ENCODE measurements at places on chromosomes 16 and 17.

DNA sequence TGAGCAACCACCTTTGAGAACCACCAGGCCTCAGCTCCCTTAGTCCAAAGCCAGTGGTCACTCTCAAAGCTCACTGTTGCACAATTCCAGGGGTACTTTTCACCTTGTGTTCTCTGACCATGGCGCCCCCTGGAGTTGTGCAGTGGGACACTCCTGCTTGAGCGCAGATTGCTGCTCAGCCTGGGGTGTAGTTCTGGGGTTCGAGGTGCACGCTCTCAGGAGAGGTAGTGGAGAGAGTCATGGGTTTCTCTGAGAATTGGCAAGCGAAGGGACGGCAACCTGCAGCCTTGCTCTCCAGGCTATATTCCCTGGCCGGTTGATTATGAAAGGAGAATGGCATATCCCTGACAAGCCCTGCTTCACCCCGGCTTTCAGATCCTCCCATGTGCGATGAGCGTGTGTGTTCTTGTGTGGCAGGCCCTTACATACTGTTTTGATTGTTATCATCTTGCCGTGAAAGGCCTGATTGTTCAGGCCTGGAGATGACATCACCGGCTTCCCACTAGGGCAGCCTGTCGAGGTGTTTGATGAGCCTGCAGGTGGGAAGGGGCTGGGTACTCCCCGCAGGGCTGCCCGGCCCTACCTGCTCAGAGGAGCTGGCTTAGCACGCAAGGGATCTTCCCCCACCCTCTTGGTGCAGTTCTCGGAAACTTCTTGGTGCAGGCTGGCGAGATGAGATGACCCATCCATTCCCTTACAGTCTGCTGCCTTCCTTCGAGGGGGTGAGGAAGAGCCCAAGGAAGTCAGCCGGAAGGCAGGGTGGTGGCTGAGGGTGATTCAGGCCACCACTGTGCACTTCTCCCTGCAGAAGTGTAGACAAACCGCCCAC, 431.2 kb downstream of the SLC39A11 start:
- DNase-seq: no peak

GRCh38 chr17:61411261-61412142, 11.9 kb downstream of the TBX2 start:
- peak; percentile 95 for DNase-seq

GRCh38 chr16:51167170-51167895, 16.3 kb upstream of the SALL1 start:
- peak; percentile 43 for DNase-seq

DNA sequence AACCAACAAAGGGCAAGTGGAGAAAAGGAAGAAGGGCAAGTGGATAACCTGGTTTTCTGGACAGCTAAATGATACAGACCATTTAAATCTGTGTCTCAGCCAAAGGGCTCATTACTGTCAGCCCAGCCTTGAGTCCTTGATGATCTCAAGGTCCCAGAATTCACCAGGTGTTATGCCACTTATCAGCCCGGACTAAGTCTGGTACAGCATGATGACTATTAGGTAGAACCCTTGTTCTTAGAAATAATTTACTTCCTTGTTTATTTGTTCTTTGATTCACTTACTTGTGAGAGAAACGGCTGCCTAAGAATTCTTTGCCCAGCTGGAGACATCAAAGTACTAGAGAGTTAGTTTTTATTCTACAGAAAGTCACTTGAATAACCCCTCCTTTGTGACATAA, 3.5 kb downstream of the PDILT start:
- DNase-seq: no peak

- DNase-seq: no peak
These were observed 168.6 kb downstream of the FTO start for GRCh38 chr16:53872248-53873221.

GRCh38 chr17:59415397-59415796, 83.9 kb downstream of the YPEL2 start:
- DNase-seq: no peak

- no peak for DNase-seq
These were observed 48.8 kb upstream of the SIAH1 start for GRCh38 chr16:48433850-48434530.

- DNase-seq: no peak
These were observed 47.8 kb downstream of the ANKRD11 start for GRCh38 chr16:89442588-89442987.
